ENCODE measurements at places on chromosomes 5 and 9.

GRCh38 chr5:34539183-34539582, 116.9 kb upstream of the RAI14 start:
- DNase-seq, result no peak

DNA sequence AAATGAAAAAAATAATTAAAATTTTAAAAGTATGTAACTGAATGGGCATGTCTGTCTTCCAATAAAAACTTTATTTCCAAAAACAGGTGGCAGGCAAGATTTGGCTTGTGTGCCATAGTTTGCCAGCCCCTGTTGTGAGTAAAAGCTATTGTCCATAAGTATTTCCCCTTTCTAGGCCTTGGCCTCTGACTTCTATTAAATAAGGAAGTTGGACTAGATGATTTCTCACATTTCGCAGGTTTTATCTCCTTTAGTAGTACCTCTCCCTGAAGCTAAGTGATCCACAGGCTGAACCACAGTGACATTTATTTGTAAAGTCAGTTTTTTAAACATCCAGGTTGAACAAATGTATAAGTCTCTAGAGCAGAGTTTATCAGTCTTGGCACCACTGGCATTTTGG, 41.3 kb downstream of the RECK start:
- no peak for DNase-seq

DNA sequence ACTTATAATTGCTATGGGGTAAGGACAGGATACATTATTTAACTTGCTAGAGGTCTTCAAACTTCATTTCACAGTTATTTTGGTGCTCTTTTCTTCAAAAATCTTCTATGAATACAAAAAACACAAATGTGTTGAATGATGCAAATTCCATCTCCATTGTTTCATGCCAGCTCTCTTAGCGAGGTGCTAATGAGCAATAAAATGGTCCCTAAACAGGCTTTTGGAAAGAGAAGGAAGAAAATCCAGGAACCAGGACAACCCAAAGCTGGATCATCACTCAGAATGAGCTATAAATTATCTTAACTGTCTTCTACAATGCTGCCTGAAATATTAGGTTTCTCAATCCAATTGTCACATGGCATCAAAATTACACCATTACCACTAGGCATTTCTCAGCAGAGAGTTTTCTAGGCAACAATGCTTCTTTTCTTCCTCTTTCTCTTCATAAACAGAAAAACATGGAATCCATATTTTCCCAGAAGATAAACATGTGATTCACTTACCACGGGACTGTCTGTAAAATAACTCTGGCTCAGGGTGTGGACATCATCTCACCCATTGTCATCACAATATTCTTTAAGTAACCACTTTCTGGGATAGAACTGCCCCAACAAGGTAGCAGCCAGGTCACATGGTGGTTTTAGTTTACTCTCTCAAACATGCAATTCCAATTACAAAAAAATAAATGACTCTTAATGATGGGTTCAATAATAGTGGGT, 249.4 kb downstream of the NPR3 start:
- no peak for DNase-seq

DNA sequence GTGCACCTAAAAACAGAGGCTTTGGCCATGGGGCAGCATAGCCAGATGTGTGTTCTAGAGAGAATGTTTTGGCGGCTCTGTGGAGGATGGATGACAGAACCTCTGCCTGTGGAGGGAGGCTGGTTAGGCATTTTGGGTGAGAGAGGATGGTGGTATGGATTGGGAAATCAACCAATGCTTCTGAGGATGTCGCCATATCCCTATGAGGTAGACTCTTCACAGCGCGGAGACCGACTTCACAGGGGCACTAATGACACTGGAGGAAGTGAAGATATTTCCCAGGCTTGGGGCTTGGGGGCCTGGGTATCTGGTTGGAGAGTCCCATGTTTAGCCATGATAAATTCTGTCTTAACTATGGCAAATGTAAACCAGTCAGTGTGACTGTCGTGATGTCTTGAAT, 140.6 kb upstream of the KLF4 start:
- DNase-seq, result no peak

DNA sequence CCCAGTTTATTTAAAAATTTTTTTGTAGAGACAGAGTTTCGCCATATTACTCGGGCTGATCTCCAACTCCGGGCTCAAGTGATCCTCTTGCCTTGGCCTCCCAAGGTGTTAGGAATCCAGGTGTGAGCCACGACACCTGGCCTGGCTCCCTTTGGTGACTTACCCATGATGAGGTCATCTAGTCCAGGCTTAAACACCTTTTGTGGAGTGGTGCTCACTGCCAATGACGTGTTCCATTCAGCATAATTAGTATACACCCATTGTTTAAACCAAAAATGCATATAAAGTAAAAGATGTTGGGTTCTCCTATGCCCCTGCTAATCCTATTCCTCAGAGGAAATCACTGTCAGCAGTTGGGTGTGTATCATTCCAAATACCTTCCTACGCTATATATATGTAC, 91.0 kb downstream of the HSPA4 start:
- DNase-seq, result no peak

DNA sequence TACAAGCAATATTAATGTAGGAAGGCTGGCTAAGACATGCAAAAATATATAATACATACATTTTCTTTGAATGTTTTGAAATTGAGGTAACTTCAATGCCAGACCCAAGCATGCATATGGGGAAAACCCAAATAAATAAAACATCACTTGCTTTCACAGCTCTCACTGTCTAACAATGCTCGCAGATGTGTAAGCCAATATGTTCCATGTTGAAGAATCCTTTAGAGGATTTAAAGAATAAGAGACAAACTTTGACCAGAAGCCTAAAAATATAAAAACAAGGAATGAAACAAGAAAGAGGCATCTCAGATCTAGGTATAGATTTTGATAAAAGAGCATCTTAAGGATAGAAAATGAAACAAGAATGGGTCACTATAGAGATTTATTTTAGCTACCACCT, 354.2 kb downstream of the CDH10 start:
- DNase-seq, result no peak

DNA sequence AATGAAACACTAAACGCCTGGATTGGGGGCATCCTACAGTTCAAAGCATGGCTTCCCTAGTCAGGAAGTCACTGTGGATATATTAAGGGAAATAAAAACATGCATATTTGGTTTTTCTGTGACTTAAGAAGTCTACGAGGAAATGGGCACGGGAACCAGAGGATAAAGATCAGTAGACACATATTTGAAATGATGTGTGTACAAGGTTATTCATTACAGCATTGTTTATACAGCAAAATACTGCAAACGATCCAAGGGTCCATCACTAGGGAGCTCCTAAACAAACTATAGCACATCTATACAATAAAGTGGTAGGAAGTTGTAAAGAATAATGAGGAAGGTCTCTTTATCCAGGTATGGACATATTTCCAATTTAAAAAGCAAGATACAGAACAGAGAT, 71.8 kb downstream of the EFNA5 start:
- DNase-seq, result no peak

DNA sequence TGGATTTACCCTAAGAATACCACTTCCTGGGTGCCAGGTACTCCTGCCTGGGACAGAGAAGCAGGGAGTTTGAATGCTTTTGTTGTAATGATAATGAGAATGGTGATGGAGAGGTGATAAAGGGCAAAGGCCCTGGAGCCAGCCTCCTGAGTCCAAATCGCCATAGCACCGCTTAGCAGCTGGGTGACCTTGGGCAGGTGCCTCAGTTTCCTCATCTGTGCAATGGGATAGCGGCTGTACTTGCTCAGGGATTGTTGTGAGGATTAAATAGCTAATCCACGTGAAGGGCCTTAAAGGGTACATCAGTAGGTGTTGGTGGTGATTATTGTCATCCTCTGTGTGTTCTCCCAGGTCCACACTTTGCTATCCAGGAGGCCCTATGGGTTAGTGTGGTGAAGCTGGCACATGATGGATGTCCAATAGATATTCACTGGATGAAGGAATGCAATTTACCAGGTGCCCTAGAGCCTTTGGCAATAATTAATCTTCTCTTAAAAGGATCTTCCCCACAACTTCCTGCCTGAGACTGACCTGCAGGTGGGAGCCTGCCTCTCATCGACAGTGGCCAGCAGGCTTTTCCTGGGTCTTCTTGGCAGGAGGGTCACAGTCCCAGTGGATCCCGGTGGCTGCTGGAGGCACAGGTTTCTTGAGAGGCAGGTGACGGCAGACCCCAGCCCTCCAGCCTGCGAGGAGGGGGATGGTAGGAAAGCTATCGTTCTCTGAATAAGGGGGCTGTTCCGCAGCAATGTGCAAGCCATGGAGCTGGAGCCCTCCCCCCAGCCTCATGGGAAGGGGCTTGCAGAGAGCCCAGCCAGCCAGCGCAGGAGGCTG, 160.2 kb downstream of the MACROH2A1 start:
- no peak for DNase-seq

DNA sequence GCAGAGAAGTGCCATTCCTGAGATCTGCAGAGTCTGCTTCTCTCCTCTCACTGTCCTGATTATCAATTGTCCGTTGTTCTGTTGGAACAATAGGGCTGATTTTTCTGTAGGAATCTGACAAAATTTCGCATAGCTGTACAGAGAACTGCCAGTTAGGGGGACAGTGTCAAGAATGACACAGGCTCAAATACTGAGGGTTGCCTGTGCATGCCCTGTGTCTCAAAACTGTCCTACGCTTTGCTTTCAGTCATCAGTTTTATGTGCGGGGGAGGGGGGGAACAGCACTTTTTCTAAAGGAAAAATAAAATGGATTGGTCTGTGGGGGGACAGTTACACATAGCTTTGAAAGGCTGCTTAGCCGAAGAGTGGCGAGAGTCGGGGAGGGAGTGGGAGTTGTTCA, 248.6 kb downstream of the PDZD2 start:
- no peak for DNase-seq

DNA sequence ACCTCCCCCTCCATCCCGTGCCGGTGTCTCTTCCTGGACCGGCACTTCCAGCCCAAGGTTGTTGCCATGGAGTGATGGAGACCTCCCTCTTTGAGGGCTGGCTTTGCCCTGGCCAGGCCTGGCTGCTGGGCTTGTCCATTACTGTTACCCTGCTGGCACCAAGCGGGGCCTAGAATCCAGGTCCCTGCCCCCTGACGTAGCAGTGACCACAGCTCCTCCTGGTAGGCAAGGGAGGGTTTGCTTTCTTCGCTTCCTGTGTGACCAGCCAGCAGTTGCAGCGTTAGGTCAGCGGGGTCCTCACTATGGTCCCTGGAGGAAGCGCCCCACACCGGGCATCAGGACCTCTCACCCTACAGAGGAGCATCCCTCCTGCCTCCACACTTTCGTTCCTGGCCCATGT, 146.7 kb upstream of the COL5A1 start:
- no peak for DNase-seq

GRCh38 chr9:96411129-96411838, 6.9 kb downstream of the ZNF367 start:
- DNase-seq, result no peak

- no peak for DNase-seq
These were observed 122.6 kb downstream of the SAXO1 start for GRCh38 chr9:18910435-18910834.

- DNase-seq, result peak; percentile 57
These were observed 173.7 kb downstream of the MELK start for GRCh38 chr9:36746415-36746814.

GRCh38 chr5:103178167-103178566, 58.1 kb downstream of the PPIP5K2 start:
- DNase-seq, result no peak
